Osteoblast (primary cell): ENCODE measurements at places on chromosomes 1 and 21. TPM values are rescaled to one million over a fixed set of nuclear protein-coding genes. Genes with fewer than 3 reads are reported as not detected.

CD101 gene
- under 0.01 TPM in 2 replicates for total RNA-seq

- no peak for DNase-seq
These were observed 19.1 kb downstream of the RPAP2 start for GRCh38 chr1:92317836-92318493.

DNA sequence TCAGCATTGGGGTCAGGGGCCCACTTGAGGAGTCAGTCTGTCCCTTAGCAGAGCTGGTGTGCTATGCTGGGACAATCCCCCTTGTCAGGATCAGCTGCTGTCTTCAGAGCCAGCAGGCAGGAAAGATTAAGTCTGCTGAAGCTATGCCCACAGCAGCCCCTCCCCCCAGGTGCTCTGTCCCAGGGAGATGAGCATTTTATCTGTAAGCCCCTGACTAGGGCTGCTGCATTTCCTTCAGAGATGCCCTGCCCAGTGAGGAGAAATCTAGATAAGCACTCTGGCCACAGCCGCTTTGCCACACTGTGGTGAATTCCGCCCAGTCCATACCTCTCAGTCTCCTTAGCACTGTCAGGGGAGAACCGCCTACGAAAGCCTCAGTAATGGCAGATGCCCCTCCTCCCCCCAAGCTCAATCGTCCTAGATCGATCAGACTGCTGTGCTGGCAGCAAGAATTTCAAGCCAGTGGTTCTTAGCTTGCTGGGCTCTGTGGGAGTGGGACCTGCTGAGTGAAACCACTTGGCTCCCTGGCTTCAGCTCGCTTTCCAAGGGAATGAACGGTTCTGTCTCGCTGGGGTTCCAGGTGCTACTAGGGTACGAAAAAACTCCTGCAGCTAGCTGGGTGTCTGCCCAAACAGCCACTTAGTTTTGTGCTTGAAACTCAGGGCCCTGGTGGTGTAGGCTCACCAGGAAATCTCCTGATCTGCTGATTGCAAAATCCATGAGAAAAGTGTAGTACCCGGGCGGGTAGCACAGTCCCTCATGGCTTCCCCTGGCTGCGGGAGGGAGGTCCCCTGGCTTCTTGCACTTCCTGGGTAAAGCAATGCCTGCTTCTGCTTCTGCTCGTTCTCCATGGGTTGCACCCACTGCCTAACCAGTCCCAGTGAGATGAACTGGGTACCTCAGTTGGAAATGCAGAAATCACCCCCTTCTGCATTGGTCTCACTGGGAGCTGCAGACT lies 25.1 kb upstream of the TP53BP2 start:
- no peak for DNase-seq

DNA sequence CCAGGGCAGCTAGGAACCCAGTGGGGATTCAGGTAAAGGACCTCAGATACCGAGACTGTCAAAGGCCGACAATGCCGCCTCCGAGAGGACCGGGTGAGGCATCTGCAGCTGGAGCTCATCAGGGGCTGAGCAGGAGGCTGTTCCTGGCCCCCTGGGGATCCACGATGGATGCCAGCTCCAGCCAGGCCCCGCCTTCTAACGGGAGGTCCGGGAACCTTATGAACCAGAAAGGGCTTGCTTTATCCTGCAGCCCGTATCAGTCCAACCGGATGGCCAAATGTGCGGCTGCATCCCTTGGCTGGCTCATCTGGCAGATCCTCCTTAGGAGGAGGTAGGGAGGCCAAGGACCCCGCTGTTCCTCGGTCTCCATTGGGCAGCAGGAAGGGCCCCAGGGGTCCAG lies 32.0 kb downstream of the SLC45A1 start:
- DNase-seq, result peak; percentile 88

DNA sequence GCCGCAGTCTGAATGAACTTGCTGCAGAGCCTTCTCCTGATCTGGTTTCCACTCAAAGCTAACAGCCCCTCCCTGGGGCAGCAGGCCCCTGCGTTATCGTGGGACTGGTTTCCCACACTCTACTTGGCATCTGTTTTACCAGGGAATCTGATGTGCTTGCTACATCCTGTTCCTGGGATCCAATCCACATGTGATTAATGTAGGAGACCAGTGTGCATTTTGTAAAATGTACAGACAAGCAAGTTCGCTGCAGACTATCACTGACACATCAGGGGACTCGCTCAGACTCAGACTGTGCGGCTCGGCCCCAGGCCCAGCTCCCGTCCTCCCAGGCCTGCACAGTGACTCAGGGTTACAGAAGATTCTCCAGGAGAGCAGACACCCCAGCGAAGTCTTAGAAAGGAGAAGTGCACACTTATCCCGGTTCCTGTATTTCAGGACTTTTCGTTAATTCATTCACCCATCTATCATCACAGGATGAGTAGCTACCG lies 340.1 kb downstream of the MATN1 start:
- DNase-seq, result no peak

GRCh38 chr1:96683931-96684330 lies 37.7 kb upstream of the PTBP2 start:
- no peak for DNase-seq

DNA sequence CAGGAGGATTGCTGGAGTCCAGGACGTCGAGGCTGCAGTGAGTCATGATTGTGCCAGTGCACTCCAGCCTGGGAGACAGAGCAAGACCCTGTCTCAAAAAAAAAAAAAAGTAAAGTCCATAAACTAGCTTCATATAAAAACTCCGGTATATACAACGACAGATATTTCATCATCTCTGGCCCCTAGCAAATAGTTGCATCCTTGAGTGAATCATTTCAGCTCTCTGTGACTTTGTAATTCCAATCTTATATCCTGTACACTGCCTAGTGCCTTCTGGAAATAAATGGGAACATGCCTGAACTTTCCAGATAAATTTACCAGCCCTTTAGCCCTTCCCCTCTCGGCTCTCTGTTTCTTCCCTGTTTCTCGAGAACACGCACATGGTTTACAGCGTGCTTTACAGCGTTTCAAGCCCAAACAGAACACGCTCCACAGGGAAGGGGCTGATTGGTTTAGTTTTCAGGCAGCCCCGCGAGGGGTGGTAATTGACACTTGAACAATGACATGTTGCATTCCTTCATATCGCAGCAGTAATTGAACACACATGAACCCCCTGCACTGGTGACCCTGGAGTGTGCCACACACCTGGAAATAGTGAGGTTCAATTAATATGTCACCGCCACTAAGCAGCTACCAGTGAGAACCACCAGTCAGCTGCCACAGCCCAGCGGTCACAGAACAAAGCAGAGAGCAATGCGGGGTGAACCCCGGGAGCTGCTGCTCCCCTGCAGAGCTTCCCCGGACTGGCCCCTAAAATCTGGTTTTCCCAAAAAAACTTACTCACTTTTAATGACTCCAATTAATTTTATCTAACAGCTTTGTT lies 35.7 kb upstream of the SIM2 start:
- DNase-seq, result no peak

GRCh38 chr1:221188458-221188857 lies 309.2 kb downstream of the HLX start:
- DNase-seq, result no peak
